Stimulated activated CD4-positive, alpha-beta T cell treated with anti-CD3 and anti-CD28 coated beads, Interleukin-12 subunit alpha, Interleukin-12 subunit beta, amount 100 ng/mL, for 48 hours (primary cell): ENCODE measurements at places on chromosomes 1 and 21.

- no peak for DNase-seq
Observed at GRCh38 chr1:111369177-111369576, 58.4 kb downstream of the OVGP1 start.

- DNase-seq, result peak; percentile 20
Observed at GRCh38 chr1:110337704-110338308, 1.4 kb upstream of the RBM15 start.

- no peak for DNase-seq
Observed at GRCh38 chr1:212986551-212986950, 29.1 kb downstream of the ANGEL2 start.

DNA sequence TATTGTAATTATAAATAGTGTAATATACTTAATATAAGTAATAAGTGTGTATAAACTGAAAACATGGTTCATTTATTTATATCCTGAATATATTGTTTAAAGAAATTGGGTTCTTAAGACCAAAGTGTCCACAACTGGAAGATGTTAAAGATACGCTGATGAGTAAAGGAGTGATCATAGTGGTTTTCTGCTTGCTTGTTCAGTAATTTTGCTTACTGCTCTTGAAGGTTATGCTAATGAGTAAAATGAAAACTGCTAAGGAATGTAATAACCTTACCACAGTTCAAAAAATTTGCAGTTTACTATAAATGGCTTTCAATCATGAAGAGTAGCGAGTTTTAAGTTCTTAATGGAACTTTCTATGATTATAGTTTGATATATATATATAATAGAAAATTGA lies 22.0 kb downstream of the DONSON start:
- DNase-seq, result no peak

- DNase-seq, result no peak
Observed at GRCh38 chr21:37367703-37368540, 1.3 kb downstream of the DYRK1A start.

DNA sequence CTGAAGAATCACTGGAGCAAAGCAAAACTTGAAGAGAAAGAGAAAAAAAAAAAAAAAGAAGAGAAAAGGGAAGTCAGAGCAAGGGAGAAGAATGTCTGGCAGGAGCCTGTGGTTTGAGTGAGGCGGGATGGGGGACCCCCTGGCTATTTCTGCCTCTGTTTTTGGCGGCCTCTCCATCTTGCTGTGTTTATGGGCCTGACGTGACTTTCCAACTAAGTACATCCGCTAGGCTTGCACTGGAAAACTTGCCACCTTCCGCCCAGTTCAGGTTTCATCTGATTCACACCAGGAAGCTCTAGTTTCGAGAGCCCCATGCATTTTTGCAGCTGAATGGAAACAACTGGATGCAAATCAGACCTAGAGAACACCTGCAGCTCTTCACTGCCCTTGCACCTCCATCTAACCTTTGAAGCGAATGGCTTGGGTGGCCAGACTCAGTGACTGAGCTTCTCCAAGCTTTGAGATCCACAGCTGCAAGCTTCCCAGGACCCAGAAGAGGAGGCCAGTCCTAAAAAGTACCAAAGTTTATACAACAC lies 28.0 kb downstream of the TBX15 start:
- DNase-seq, result no peak

GRCh38 chr21:15437883-15438282 lies 291.9 kb upstream of the USP25 start:
- DNase-seq, result no peak

GRCh38 chr1:228315945-228316588 lies 90.6 kb downstream of the TRIM11 start:
- no peak for DNase-seq

DNA sequence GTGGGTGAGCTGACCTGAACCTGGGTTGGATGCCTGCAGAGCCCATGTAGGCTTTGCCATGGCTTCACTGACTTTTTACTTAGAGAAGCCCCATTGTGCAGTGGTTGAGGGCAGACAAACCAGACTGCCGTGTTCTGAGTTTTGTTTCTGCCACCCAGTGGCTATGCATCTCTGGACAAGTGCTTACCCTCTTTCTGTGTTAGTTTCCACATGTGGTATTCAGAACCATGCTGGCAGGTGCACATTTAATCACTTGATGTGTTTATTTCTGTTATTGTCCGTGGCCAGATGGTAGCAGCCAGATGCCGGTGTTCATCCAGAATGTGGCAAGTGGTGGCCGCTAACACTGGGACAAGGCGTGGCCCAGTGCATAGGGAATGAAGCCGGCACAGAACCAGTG lies 10.3 kb upstream of the PTPN7 start:
- no peak for DNase-seq
